ENCODE measurements at places on chromosomes 13 and 19. TPM values are rescaled to one million over a fixed set of nuclear protein-coding genes. Genes with fewer than 3 reads are reported as not detected.

- no peak for DNase-seq
These were observed 6.8 kb downstream of the SYNGR4 start for GRCh38 chr19:48370955-48371354.

DNA sequence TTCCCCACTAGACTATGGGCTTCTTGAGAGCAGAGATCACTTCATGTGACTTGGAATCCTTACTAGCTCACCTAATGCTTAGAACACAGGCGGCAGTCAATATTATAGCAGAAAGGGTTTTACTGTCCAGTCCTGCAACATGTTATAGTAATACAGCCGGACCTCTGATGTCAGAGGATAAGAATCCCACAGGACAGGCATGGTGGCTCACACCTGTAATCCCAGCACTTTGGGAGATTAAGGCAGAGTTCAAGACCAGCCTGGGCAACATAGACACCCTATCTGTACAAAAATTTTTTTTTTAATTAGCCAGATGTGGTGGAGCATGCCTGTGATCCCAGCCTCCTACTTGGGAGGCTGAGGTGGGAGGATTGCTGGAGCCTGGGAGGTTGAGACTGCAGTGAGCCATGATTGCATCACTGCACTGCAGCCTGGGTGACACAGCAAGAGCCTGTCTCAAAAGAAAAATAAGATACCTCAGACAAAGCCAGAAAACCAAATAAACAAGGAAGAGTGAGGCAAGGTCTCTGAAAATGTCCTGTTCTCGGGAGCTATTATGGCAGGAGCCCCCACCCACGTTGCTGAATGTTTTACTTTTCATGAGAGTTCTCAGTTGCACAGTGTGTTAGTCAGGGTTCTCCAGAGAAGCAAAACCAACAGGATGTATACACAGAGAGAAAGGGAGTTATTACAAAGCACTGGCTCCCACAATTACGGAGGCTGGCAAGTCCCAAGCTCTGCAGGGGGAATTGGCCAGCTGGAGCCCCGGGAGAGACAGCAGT is 100.8 kb downstream of the UBL3 start:
- DNase-seq = no peak

DNA sequence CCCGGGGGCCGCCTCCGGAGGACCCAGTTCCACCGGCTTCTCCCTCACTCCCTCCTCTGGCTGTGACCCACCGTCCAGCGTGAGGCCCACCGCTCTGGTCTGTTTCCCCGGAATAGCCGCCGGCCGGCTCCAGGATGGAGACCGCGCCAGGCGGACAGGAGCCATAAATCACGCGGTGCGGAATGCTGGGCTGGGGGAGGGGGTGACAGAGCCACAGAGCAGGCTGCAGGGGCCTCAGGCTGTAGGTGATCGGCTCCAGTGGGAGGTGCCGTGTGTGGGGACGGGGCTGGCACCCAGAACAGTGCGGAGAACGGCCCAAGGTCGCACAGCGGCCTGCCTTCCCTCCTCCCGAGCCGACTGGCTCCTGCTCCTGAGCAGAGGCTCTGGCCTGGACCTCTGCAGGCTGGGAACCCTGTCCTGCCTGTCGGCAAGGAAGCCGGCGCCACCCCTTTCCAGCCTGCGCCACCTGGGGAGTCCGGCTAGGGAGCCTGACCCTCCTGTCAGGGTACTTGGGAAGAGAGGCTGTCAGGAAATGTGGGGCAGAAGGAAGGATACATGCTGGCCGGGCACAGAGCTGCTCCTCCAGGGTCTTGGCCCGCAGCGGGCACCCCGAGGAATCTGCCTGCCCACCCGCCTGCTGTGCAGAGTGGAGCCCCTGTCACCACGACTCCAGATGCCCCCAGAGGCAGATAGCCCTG is 8.3 kb downstream of the PIAS4 start:
- peak; percentile 50 for DNase-seq

DNA sequence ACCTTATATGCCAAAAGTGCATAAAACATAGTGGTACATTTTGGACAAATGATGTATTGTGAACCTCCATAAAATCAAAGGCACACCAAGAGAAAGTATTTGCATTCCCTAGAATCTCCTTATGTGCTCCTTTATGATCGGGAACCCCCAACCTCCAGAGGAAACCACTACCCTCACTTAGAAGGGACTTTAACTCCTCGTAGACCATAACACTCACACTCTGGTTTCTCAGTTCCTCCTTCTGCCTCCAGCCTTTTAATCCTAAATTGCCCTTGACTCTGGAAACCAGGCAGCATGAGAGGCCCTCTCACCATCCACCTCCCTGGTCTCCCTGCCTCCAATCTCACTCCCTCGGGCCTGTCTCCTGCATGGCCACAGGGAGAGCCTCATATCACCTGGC is 9.8 kb upstream of the KCNN4 start:
- no peak for DNase-seq

GRCh38 chr13:85693889-85694511 is 105.2 kb downstream of the SLITRK6 start:
- no peak for DNase-seq

The NCR1 gene
- total RNA-seq = not detected

The ZNF569 gene
- 5.2 TPM for total RNA-seq

The LYPD5 gene
- total RNA-seq = 0.22 TPM

The JAK3 gene
- total RNA-seq = 2.0 TPM

The ZNF793 gene
- total RNA-seq = 0.65 TPM

DNA sequence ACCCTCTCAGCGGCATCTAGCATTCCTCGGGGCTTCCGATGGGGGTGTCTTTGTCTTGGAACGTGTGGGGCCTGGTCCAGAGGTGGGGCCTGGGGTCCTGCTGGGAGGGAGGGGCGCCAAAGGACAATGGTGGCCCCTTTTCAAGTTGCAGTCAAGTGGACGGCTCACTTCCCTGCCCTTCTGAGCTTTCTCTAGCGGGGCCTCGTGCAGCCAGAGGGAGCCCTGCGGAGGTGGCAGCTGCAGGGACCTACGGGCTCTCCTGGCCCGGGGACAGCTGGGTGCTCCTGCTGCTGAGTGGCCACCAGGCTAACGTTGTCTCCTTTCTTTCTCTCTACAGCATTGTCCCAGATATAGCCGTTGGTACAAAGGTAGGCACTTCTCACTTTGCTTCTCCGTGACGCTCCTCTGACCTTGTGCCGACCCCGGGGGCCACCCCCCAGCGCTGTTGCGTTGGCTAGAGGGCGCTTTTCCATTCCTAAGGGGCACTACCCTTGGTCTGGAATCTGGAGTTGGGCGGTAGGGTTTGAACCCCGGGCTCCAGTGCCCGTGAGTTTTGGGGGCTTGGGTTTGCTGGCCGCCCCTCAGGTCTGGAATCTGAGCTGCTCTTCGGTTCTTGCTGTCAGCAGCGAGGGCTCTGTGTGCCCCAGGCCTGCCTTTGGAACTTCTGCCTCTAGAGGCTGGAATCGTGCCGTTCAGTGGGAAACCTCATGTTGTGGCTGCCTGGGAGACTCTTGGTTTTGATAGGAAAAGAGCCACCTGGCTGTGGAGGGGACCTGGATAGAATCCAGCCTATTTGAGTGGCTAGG is 2.0 kb downstream of the PTBP1 start:
- DNase-seq = peak; percentile 73

DNA sequence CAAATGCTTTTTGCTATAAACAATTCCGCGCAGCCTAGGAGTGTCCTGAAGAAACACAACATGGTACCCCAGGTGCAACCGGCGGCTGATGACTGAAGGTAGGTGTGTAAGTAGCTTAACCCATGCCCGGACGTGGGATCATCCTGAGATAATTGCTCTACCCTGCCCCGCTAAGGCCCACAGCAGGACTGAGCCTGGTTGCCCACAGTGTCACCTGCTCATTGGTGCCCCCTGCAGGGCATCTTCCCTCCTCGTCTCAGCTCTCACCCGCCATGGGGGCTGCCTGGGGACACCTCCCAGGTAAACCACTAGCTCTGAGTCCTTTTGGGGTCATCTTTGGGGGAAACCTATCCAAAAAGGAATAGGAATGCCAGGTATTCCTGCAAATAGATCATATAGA is 22.3 kb downstream of the TMEM161A start:
- DNase-seq = peak; percentile 51

DNA sequence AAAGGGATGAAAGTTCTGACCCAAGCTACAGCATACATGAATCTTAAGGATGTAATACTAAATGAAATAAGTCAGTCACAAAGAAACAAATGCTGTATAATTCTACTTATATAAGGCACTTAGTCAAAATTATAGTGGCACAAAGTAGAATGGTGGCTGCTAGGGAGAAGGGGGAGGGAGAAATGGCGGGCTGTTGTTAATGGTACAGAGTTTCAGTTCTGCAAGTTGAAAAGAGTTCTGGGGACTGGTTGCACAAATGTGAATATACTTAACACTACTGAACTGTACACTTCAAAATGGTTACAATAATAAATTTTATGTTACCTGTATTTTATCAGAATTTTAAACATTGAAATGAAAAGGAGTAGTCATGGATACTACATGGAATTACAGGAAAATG is 48.9 kb upstream of the CLDN10 start:
- DNase-seq = no peak

- DNase-seq = no peak
These were observed 62.0 kb downstream of the PARP4 start for GRCh38 chr13:24450530-24450929.

DNA sequence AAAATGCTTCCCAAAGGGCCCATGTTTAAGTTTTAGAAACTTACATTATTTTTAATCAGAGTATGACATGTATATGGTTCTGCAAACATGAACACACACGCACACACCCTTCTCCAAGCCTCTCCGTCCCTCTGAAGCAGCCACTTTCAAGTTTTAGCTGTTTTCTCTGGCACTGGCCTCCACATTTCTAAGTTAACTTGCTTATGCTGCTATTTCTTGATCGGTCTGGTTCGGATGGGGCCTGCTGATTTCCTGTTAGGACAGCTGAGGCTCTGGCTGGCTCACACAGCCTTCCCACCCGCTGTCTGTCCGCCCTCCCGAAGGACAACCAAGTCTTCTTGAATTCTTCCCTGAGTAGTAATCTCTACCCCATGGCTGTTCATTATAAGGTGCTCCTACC is 4.4 kb downstream of the SPC24 start:
- DNase-seq = no peak

The PRTN3 gene
- not detected for total RNA-seq

DNA sequence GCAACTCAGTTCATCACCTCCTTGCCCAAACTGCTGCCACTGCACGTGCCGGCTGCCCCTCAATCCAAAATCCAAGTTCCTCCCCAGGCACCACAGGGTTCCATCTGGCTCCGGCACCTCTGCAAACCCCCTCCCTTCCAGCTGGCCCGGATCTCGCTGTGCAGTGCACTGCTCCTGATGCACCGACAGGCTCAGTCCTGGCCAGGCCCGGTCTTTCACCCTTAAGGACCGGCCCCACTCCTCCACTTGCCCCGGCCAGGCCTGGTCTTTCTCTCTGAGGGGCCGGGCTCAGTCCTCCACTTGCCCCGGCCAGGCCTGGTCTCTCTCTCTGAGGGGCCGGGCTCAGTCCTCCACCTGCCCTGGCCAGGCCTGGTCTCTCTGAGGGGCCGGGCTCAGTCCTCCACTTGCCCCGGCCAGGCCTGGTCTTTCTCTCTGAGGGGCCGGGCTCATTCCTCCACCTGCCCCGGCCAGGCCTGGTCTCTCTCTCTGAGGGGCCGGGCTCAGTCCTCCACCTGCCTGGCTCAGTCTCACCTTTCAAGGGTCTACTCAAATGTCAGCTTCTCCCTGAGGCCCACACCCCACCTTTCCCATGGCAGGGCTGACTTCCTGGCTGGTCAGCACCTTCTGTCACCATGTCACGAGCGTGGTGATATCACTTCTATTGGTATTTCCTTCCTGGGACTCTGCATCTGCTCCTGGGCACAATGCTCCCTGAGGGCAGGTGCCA is 6.9 kb downstream of the ZNF787 start:
- no peak for DNase-seq

GRCh38 chr13:35988648-35989081 is 142.5 kb downstream of the DCLK1 start:
- DNase-seq = no peak

DNA sequence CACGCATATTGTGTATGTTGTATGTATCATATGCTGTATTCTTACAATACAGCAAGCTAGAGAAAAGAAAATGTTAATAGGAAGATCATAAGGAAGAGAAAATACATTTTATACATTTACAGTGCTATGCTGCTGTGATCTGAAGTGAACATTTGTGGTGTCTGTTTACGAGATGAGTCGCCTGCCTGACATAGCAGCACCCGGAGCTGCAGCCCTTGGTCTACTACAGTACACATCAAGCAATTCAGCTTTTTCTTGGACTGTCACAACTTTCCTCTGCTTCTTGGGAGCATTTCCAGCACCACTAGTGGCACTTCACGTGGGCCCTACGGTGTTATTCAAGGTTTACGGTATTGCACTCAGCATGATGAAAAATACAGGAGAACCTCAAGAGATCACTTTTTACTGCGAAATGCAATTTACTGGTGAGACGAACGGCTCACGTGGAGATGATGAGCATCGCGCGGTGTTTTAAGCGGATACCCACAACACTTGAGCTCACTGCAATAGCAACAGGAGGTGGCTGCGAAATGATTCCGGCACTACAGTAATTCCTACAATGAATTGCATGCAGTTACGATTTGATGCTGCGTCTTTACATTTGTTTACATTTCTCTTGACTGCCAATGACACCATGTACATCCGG is 308.4 kb downstream of the FGF9 start:
- DNase-seq = no peak

Data from lung microvascular endothelial cell (primary cell).